ENCODE measurements at places on chromosomes 11 and 22.

- no peak for DNase-seq
Measured at GRCh38 chr22:49715450-49715849, 112.2 kb downstream of the BRD1 start.

DNA sequence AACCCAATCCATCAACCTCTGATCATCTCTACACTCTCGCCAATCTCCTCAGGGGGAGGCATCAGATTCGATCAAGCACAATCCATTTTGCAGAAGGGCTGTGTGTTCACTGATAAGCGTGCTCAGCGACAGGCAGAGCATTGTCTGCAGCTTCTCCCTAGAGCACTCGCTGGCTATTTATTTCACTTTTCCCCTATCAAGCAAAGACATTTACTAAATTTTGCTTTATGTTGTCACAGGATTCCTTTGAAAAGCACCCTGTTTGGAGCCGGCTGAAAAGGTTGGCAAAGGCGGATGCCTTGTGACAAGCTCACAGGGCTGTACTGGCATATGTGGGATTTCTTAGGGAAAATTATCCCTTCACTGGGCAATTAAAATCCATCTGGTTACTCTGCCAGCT is 1381.5 kb upstream of the TENM4 start:
- DNase-seq = no peak

- peak; percentile 63 for DNase-seq
Measured at GRCh38 chr11:129090056-129090455, 102.1 kb downstream of the ARHGAP32 start.

DNA sequence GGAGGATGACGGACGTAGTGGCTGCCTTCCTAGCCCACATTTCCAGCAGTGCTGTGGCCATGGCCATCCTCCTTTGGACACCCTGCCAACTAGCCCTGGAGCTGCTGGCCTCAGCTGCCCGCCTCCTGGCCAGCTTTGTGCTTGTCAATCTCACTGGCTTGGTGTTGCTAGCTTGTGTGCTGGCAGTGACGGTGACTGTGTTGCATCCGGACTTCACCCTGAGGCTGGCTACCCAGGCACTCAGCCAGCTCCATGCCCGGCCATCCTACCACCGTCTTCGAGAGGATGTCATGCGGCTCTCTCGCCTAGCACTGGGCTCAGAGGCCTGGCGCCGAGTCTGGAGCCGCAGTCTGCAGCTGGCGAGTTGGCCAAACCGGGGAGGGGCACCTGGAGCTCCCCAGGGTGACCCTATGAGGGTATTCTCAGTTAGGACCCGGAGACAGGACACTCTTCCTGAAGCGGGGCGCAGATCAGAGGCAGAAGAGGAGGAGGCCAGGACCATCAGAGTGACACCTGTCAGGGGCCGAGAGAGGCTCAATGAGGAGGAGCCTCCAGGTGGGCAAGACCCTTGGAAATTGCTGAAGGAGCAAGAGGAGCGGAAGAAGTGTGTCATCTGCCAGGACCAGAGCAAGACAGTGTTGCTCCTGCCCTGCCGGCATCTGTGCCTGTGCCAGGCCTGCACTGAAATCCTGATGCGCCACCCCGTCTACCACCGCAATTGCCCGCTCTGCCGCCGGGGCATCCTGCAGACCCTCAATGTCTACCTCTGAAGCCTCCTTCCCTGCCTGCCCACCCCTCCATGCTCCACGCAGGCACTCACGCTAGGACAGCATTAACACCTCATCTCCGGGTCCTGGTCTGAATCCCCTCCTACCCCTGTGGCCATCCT is 1.6 kb downstream of the RNF26 start:
- DNase-seq = no peak

DNA sequence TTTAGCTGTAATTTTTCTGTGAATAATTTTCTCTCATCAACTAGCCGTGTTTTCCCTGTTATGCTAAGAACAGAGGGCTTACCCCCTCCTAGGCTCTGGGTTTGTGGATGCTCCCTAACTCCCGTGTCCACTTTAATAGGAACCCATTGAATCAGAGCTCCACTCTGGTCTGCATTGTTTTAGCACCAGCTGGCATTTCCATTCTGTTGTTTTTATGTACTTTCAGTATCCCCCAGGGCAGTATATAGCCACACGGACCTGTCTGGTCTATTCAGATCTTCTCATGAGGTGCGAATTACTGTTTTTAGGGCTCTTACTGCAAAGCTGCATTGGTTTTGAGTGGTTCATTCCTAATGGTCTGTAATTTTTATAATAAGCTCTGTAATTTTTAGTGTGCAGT is 16.0 kb downstream of the POLD3 start:
- no peak for DNase-seq

- DNase-seq = no peak
Measured at GRCh38 chr11:27250867-27251665, 111.9 kb downstream of the CCDC34 start.

GRCh38 chr11:114413958-114414357 is 13.5 kb downstream of the RBM7 start:
- DNase-seq = no peak

DNA sequence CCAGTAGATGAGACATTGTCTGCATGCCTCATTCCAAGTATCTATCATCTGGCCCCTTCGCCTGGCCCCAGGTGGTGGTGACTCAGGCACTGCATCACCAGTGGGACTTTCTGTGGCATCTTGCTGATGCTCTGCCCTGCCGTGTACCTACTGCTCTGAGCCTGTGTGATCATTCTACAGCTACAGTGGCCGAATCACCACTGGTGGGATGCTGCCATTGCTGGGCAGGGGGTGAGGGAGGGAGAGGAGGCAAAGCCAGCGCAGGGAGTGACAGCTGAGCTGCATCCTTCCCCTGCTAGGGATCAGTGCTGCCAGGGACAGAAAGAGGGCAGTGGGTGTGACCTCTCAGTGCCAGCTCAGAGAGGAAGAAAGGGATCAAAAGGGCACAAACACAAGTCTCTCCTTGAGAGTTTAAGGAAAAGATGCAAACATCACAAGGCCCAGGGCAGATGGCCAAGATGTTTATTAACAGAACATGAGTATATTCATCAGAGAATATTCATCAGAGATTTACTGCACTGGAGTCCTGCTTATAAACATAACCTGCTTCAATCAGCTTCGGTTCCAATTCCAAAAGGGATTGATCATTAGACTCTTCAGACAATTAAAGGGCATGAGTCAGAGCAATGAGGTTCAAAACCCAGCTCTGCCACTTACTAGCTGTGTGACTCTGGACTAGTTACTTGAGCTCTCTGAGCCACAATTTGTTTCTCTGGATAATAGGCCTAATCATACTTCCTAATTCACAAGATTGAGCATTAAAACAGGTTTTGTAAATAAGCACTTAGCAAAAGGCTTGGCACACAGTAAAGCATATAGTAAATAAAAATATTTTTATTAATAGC is 109.8 kb downstream of the NAT10 start:
- peak; percentile 52 for DNase-seq

GRCh38 chr11:57597916-57598830 is 688 bp downstream of the SERPING1 start:
- peak; percentile 95 for DNase-seq

DNA sequence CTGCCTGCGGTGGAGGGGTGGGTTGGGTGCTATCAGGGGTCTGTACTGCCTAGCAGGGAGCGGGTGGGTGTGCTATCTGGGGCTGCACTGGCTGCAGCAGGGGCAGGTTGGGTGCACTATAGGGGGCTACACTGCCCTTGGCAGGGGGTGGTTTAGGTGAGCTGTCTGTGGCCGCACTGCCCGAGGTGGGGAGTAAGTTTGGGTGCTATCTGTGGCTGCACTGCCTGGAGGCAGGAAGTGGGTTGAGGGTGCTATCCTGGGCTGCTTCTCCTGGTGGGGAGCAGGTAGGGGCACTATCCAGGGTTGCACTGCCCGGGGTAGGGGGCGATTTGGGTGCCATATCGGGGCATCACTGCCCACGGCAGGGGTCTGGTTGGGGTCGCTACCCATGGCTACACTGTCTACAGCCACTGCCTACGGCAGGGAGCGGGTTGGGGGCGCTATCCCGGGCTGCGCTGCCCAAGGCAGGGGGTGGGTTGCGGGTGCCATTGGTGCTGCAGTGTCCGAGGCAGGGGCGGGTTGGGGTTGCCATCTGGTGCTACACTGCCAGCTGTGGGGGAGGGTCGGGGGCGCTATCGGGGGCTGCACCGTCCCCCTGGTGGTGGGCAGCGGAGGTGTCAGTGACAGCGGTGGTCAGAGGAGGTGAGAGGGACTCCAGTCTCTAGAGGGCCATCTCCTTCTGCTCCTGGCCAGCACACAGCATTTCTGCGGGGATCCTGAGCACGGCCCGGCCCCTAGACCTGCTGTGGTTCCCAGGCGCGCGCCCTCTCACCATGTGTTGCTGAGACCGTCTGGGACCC is 1.3 kb upstream of the RFPL2 start:
- DNase-seq = no peak

DNA sequence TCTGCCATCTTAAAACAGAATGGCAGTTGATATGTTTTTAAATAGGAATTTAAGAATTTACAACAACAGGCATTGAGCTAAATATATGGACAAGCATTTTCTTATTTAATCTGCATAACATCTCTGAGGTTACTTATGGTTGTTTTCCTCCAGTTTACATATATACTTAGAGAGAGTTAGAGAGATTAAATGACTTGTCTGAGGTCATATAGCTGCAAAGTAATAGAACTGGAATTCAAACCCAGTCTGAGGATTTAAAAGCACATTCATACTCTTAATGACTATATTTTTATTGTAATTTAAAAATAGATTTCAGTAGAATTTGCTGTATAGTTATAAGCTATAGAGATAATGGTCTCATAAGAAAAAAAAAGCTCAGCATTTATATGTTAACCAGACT is 81.4 kb upstream of the GRIK4 start:
- DNase-seq = no peak

- no peak for DNase-seq
Measured at GRCh38 chr22:24376586-24376985, 50.8 kb upstream of the ADORA2A start.

- no peak for DNase-seq
Measured at GRCh38 chr11:57191311-57192219, 9.8 kb downstream of the LRRC55 start.

- DNase-seq = no peak
Measured at GRCh38 chr11:112227471-112227870, 1.2 kb downstream of the PTS start.

DNA sequence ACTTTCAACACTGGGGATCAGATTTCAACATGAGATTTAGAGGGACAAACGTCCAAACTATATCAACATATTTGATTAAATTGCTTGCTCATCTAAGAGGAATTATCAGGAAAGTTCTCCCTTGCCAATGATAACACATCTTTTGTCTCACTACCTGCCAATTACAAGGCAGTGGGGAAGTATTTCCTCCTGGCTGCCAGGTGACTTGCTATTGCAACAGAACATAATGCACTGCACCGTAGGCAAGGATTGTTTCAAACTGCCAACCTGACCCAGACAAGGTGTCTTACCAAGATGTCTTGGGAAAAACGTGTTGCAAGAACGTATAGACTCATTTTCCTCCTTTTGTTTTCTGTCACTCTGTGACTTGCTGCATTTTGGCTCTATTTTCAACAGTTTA is 711.6 kb downstream of the METTL15 start:
- DNase-seq = no peak

- peak; percentile 50 for DNase-seq
Measured at GRCh38 chr22:36237462-36238372, 1.6 kb downstream of the APOL2 start.

- no peak for DNase-seq
Measured at GRCh38 chr22:48869788-48870187, 957.9 kb downstream of the BRD1 start.

DNA sequence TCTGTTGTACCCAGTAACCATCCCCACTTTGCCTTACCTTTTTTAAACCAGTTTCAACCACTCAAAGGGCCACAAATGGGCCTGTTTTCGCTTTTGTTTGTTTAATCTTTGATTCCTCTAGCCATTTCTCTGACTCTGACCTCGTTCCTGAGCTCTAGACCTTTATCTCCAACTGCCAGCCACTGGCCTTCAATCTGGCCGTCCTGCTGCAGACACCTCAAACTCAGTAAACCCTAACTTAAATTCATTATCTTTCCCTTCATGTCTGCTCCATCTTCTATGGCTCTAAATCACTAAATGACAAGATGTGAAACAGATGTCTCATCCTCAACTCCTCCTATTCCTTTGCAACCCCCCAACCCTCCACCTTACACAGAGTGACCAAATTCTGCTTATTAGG is 1.3 kb upstream of the GDPD4 start:
- no peak for DNase-seq

GRCh38 chr11:69641681-69642548 is 959 bp downstream of the CCND1 start:
- DNase-seq = peak; percentile 48

- DNase-seq = peak; percentile 77
Measured at GRCh38 chr11:126284829-126285228, 1.9 kb downstream of the TIRAP start.

DNA sequence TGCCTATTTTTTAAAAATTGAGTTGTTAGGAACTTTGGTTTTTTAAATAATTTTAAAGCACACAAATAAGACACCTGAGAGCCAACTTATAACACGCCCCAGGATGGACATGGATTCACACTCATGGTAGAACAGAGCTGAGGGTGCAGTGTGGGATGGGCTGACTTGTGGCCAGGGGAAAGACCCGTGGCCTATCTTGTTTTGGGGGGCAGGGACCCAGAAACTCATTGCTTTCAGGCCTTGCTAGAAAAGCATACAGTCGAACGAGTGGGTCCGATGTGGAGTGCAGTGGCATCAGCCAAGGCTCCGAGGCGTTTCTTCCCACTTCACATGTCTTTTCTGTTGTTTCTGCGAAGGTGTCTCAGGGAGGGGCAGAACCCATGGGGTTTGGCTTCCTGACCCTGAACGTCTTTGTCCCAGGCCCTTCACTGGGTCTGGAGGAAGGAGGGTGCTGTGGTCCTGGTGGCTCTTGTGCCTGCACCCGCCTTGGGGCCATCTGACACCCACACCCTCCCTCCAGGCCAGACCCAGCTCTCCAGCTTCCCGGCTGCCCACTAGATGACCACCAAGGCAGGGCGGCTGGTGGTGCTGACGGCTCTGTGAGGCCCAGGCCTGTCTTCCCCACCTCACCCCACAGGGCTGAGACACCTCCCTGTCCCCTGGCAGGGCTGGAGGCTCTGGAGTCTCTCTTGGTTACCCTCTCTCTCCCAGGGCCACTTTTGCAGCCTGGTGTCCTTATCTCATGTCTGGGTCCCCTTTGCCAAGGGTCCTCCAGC is 120.8 kb downstream of the KCNQ1 start:
- no peak for DNase-seq

GRCh38 chr11:50074161-50074560 is 41.5 kb downstream of the OR4C45 start:
- DNase-seq = no peak

GRCh38 chr22:26592421-26592891 is 2.5 kb upstream of the TPST2 start:
- no peak for DNase-seq

GRCh38 chr11:92964471-92964870 is 5.0 kb upstream of the MTNR1B start:
- DNase-seq = peak; percentile 18

DNA sequence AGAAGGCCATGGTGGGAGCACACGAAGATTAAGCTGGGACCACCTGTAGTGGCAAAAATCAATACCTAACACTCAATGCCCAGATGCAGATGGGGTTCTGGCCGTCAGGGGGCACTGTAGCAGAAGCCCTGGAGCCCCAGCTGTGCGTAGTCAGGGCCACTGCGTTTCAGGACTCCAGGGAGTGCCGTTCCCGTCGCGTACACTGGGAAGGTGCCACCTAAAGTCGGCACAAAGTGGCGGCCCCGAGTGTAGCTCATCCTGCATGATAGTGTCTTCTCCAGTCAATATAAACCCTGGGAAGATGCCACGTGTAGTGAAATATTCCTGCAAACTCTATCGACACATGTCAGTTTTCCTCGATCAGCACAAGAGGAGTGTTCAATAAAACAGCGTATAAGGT is 123.8 kb upstream of the NTM start:
- DNase-seq = peak; percentile 13
